ELF-1 (cell line): ENCODE measurements at places on chromosomes 1 and 21.

DNA sequence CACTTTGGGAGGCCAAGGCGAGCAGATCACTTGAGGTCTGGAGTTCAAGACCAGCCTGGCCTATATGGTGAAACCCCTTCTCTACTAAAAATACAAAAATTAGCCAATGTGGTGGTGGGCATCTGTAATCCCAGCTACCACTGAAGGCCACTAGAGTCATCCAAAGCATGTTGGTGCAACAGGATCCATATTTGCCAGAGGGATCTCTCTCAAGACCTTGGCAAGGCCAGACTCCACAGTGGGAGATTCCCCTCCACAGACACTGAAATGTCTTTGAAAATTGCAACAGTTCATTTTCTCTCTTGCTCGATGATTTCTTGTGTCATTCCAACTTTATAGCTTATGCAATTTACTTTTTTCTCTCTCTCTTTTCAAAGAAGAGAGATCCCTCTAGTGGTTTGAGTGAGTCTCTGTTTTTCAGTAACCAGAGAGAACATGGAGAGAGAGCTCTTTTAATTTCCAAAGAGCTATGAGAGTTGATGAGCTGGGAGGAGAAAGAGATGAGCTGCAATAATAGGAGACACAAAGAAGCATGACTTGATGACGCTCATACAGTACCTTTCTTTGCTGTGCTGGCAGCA, 176.8 kb upstream of the USP25 start:
- DNase-seq: no peak

- no peak for DNase-seq
These were observed 426.6 kb downstream of the DUSP10 start for GRCh38 chr1:221315330-221315729.

DNA sequence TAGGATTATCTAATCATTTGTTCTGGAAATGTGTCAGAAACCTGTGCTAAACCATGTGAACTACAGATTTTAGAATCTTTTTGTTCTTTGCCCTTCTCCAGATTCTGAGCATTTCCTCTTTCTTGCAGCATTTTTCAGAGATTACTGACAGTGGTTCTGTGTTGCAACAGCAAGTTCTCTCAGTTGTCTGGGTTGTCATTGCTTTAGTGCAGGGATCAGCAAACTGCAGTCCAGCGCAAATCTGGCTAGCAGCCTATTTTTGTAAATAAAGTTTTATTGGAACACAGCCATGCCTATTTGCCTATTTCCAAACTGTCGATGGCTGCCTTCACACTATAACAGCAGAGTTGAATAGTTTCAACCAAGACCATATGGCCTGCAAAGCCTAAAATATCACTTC, 66.3 kb upstream of the LRRC8D start:
- no peak for DNase-seq

GRCh38 chr1:203229471-203230135, at the start of gene CHIT1:
Gene CHIT1, minus strand, starts transcription at chr1:203229673. Its CDS starts 37 bp downstream, at chr1:203229636.
- DNase-seq: no peak

DNA sequence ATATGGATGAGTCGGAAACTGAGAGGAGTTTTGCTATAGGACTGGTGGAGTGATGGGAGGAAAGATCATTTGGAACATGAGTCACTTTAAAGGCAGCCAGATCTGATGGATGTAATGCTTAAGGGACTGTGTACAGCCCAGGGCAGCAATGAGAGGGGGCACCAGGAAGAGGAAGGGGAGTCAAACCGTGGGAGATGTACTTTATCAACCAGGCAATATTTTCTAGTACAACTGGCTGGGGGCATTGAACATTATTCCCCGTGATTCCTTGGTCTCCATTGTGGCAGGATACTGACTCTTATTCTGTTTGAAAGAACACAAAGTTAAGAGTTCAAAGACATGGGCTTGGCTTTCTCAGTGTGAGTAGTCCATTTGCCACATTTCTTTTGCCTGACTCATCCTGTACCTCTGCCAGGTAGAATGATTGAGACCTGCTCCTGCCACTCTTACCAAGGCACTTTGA, 268.2 kb upstream of the NR5A2 start:
- no peak for DNase-seq
